ENCODE measurements at places on chromosomes 1 and 21.

DNA sequence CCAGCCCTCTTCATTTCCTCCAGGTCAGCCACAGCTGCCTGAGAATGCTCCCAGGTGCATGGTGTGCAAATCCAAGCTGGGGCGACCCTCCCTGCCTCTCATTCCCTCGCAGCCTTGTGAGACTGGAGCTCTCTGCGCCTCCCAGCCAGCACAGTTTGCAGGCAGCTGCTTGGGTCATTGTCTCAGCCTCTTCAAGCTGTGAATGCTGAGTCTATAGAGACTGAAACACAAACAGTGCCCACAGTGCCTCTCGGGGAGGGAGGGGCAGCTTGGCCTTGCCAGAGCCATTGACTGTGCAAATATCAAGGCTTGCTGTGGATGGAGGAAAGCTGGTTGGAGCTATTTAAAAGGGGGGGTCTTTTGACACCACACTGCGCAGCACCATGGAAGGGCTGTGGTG lies 10.6 kb downstream of the PLXNA2 start:
- no peak for DNase-seq

DNA sequence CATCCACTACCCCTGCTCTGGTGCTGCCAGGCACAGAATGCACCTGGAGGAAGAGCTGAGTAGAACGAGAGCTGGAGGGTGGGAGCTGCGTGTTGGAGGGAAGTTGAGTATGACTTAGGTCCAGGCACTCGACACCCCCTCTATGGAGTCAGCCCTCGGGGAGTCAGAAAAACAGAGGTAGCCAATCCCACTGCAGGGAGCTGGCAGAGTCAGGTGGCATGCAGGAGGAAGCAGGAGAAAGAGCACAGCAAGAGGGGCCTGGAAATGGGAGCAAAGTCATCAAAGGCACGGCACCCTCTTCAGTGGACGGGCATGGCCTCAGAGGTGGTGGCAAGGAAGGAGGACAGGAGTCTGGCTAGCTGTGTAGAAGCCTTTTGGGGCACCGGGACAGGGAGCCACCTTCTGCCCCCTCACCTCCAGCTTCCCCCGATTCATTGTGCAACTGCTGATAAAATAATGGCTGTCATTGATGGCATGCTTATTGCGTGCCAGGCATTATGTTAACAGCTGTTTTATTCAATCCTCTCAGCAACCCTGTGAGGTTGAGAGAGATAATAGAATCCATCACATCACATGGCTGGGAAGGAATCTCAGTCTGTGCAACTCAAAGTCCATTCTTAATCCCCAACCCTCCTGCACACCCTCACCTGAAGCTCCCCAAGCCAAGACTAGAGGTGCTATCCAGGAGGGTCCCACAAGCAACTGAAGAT lies 42.0 kb downstream of the C1orf198 start:
- DNase-seq, result no peak

- no peak for DNase-seq
Observed at GRCh38 chr1:3005771-3006170, 15.5 kb upstream of the ACTRT2 start.

GRCh38 chr1:41927118-41927517 lies 8.4 kb upstream of the HIVEP3 start:
- no peak for DNase-seq

GRCh38 chr1:231188072-231188471 lies 26.2 kb downstream of the TRIM67 start:
- no peak for DNase-seq

GRCh38 chr1:48873944-48874343 lies 97.3 kb upstream of the BEND5 start:
- DNase-seq, result no peak

GRCh38 chr1:29324771-29325351 lies 88.5 kb downstream of the PTPRU start:
- no peak for DNase-seq

GRCh38 chr1:236407059-236407458 lies 13.0 kb downstream of the EDARADD start:
- DNase-seq, result no peak

DNA sequence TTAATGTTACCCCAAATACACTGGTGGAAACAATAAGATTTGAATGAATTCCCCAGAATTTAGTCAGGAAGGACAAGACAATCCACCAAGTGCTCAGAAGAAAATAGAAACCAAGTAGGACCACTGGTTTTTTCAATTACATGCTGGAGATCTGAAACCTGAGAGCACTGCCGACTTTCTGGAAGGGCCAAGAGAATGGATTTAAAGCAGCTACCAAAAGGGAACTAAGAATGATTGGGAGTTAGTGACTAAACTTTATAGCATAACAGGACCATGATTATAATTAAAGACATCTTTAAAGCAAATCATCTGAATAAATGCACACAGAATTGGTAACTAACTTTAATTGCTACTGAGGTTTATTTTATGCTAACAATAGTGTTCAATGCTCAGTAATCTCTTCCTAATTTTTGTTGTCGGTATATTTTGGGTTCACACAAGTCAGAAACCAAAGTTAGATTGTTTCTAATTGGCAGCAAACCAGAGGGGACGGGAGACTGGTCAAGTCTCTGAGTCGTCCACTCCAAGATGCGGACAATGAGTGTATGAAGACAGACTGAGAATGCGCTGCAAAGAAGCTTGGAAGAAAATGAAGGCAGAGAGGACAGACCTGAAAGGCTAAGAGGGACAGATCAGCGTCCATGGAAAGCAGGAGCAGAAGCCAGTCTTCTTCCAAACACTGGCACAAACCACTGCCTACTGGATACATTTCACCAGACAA lies 2.3 kb upstream of the RGS13 start:
- DNase-seq, result no peak

Data from activated CD4-positive, CD25-positive, alpha-beta regulatory T cell treated with anti-CD3 and anti-CD28 coated beads, Interleukin-2, amount 50 U/mL, for 16 hours (primary cell).